ENCODE measurements at places on chromosomes 4 and X.
A peak's percentile ranks its signal among the peaks of the same experiment; 100 is the strongest.

GRCh38 chr4:8010618-8011017 lies 71.0 kb upstream of the AFAP1 start:
- DNase-seq, result no peak

- DNase-seq, result no peak
These were observed 3.0 kb downstream of the PLP2 start for GRCh38 chrX:49174723-49175122.

- no peak for DNase-seq
These were observed 61.3 kb downstream of the NUDT11 start for GRCh38 chrX:51435101-51435500.

DNA sequence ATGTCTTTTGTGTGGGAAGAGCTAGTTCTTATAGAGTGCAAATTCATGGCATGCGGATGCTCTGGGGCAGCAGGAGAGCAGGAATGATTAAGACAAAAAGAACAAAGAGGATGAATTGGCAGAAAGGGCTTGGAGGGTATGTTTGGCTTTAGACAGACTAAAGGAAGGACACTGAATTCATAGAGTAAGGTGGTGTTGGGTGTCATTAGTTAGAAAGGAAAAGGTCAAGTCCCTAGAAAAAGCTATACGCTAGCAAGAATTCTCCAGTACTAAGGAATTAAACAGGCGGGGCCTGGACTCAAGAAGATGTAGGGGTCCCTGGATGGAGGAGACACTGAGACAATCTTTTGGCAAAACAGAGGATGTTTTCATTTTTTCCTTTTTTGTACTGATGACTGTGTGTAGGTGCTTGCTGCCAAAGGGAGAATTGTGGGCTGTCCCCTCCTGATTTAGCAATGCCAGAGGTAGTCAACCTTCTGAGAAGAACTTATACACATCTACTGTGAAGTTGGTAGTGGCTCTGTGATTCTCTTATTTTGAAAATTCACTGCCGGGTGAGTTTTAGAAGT lies 391.0 kb downstream of the SPRY1 start:
- DNase-seq, result no peak

DNA sequence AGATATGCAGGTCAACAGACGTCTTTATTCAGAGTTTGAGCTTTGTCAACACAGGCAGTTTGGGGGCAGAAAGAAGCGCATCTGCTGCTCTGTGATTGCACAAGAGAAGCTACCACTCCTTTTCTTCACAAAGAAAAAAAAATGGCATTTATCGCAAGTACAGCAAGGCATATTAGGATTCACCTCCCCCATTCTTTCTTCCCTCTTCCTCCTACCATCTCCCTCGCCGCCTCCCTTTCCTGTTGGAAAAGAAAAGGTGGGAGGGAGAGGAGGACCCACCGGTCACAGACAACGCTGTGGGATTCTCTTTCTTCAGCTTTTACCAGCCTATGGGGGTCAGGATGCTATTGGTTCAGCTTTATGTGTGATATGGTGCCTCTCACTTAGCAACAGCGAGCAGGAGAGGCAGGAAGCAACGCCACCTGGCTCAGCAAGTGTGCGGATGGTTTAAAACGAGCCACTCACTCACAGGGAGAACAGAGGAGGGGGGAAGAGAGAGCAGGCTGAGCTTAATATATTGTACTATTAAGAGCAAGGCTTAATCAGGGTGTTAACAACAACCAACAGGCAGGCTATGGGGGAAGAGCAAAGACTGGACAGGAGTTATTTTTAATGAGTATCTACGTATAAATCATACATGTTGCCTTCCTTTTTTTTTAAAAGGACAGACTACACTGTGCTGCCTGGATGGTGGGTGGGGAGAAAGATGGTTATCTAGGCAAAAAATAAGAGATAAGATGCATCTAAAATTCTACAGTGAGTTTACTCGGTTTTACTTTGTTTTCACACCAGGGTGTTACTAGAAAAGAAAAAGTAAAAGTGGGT lies 104.7 kb downstream of the MAML3 start:
- DNase-seq, result peak; percentile 66

GRCh38 chr4:70877556-70877955 lies 24.6 kb upstream of the MOB1B start:
- DNase-seq, result no peak

GRCh38 chr4:6495296-6495590 lies 22.8 kb upstream of the PPP2R2C start:
- peak; percentile 37 for DNase-seq

GRCh38 chr4:4423706-4424498 lies 37.0 kb downstream of the NSG1 start:
- DNase-seq, result peak; percentile 21

DNA sequence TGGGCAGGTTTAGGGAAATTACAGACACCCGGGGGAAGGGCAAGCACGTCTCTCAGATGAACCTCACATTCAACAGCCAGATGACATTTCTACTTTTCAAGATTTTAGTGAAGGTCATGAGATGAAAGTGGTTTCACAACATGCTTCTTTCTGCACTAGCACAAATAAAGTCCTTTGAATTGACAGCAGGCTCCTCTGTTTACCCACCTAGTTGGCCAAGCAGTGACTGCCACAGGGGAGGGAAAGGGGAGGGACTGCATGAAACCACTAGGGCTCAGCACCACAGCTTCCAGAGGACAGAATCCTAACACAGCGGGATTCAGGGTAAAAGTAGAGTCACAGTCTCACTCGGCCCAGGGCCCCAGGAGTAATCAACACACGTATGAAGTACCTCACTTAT lies 6.2 kb downstream of the RAB40A start:
- DNase-seq, result no peak

- DNase-seq, result no peak
These were observed 172.3 kb downstream of the SHROOM3 start for GRCh38 chr4:76607266-76607799.

- DNase-seq, result no peak
These were observed 205.9 kb downstream of the RAPGEF2 start for GRCh38 chr4:159308566-159309340.

DNA sequence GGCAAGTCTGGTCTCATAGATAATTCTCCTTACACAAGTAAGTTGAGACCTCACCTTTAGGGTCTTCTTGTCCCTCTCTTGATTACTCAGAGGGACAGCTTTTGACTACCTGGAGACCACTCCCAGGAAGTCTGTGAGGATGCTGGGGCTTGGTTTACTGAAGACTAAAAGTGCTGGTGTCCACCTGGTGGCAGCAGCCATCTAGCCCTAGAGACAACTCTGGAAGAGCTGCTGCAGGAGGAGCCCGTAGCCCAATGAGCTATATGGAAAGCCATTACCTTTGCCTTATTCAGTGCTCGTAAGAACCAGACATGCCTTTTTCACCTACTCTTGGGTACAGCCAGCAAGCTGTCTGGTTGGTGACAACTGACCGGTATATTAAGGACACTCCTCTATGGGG lies 7.3 kb downstream of the FGFBP2 start:
- DNase-seq, result no peak

GRCh38 chr4:139556071-139556723 lies at the start of gene SETD7:
Gene SETD7 (minus strand): TSS chr4:139556219. CDS start chr4:139556137, 82 bp downstream.
- DNase-seq, result peak; percentile 82

GRCh38 chr4:184383497-184384055 lies 90.8 kb downstream of the IRF2 start:
- DNase-seq, result no peak

DNA sequence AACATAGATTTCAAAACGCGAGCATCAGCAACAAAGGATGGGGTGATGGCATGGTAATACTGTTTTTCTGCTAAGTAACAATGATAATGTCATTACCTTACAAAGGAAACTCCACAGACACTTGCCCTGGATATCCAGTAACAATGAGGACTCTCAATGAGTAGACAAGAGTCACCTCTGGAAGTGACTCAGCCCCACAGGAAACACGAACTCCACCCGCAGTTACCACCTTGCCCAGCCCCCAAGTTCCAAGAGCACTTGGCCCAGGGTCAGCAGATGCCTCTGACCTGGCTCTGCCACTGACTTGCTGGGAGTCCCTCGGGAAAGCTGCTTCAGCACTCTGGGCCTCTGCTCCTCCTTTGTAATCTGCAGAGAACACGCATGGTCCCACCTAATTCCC lies 110.3 kb upstream of the MAP3K15 start:
- DNase-seq, result peak; percentile 61

- no peak for DNase-seq
These were observed 76.8 kb upstream of the MCF2 start for GRCh38 chrX:139784807-139785206.

GRCh38 chrX:23898412-23898959 lies 9.3 kb downstream of the APOO start:
- no peak for DNase-seq

DNA sequence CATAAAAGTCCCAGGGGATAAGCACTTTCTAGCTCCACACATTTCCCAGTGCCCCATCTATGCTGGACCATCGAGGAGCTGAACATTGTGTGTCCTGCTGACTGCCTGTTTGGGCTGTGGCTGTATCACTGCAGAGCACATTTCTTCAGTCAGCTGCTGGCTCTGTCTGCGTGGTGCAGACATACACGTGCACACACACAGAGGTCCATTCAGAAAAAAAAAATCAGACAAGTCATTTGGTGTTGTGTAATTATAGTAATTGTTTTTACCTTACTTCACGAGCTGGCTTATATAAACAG lies 1.1 kb upstream of the PDLIM3 start:
- no peak for DNase-seq

DNA sequence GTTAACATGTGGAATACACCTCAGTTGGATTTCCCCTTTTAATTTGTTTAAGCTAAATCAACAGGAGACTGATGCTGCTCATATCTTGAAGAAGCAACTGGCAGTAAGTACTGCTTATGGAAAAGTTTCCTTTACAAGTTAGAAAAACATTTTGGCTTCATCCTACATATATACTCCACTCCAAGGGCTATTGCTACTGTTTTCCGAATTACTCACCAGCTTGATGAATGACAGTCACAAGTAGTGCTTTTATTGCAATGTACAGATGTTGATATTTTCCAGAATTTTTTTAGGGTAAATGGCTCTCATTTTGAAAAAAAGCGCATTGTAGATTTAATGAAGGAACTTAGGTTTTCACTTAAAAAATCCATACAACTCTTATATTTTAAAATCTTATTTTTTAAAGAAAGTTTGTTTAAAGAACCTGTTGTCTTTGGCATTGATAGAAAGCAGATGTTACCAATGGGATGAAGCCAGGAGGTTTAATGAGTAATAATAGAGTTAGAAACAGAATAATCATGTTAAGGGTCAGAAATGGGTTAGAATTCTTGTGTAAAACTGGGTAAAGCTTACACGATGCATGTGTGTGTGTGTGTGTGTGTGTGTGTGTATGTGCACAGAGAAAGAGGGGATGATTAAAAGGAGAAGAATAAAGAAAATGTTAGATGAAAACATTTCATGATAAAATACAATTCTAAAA lies 272.9 kb downstream of the CFAP299 start:
- no peak for DNase-seq

- peak; percentile 32 for DNase-seq
These were observed 108.2 kb upstream of the MAMLD1 start for GRCh38 chrX:150254909-150255308.

- no peak for DNase-seq
These were observed 36.4 kb upstream of the HPRT1 start for GRCh38 chrX:134423606-134424005.

DNA sequence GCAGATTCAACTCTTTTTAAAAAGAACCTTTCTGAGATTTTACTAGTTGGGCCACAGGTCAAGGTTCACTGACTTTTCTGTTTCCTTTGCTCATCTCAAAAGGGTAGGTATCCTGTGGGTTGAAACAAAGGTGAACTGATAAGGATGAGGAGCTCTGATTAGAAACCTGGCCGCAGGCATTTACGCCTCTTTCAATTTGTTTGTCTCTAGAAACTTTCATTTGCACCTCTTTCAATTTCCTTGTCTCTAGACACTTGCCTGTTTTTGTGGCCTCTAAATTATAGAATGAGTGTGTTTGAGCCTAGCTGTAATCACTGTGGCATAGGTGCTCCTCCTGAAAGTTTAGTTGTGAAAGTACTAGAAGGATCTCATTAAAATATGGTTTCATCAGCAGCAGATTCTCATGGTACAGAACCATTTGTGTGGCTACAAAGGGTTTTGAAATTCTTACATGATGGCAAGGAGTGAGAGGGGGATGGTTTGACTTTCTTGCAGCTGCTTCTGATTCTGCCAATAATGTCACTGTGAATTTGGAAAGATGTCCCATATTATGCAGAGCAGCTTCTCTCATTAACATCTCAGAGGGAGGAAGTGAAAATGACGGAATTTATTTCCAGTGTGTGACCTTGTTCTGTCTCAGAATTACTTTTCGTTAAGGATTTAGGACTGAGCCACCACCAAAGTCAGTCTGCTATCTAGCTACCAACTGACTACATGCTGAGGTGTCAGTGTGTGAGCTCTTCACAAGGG lies 142.2 kb downstream of the SH2D1A start:
- no peak for DNase-seq

- DNase-seq, result no peak
These were observed 75.3 kb downstream of the TMEM144 start for GRCh38 chr4:158285429-158286216.

DNA sequence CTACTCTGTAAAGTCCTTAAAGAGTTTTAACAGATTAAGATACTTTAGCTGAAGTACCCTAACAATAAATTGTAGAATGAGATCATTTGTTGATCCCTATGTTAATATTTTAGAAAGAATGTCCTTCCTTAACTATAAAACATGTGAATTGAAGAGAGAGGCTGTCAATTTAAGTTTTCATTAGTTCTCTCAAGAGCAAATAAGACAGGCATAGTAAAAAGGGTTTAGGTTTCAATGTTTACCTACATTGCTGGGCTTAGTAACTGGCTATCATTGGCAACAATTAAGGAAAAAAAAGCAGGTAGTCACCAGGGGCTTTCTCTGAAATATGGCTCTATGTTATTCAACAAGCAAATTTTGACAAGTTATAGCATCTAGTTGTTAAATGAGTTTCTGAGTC lies 91.5 kb downstream of the ATRX start:
- DNase-seq, result no peak

DNA sequence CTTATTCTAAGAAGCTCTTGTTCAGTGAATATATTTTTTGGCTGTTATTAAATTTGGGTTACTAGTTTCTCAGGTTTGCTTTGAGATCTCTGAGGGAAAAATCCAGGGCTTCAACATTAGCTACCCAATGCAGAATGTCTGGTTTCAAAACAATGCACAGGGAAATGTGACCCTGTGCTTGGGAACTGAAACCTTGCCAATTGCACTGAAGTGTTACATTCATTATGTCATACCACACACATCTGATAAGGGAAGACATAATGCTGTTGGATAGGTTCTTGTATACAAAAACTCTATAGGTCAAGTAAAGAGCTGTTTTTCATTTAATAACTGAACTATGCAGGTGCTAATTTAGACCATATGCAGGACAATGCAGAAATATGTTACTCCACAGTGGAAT lies 345.3 kb upstream of the BMP3 start:
- no peak for DNase-seq

GRCh38 chr4:183541010-183541751 lies 36.3 kb downstream of the ING2 start:
- DNase-seq, result no peak

- no peak for DNase-seq
These were observed 30.6 kb upstream of the ANTXR2 start for GRCh38 chr4:80103629-80104028.

GRCh38 chrX:43939187-43939926 lies 33.8 kb downstream of the NDP start:
- no peak for DNase-seq

DNA sequence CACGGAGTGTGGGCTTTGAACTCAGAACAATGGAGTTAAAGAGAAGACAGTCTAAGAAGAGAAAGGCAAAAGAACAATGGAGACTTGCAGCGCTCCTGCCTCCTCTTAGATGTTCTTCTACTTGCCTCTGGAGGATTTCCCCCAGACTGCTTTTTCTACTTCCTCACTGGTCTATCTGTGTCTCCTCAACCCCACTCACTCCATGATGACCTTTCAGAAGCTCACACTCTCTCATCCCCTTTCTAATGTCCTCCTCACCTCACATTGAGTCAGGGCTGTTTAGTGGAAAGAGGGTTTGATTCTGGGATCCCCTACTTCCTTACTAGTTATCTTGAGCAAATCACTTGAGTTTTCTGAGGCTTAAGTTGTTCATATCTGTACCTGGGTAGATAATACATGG lies 12.2 kb upstream of the HERC6 start:
- no peak for DNase-seq

Measured in activated CD8-positive, alpha-beta memory T cell treated with anti-CD3 and anti-CD28 coated beads for 24 hours (primary cell).